ENCODE measurements at places on chromosomes 16 and 17.

- DNase-seq, result no peak
Observed at GRCh38 chr17:53127331-53127730, 695.4 kb upstream of the KIF2B start.

- no peak for DNase-seq
Observed at GRCh38 chr16:65044873-65045272, 77.0 kb downstream of the CDH11 start.

GRCh38 chr16:14669776-14670175 is 24.3 kb downstream of the PLA2G10 start:
- DNase-seq, result no peak

- DNase-seq, result no peak
Observed at GRCh38 chr16:8346294-8346693, 244.0 kb downstream of the TMEM114 start.

DNA sequence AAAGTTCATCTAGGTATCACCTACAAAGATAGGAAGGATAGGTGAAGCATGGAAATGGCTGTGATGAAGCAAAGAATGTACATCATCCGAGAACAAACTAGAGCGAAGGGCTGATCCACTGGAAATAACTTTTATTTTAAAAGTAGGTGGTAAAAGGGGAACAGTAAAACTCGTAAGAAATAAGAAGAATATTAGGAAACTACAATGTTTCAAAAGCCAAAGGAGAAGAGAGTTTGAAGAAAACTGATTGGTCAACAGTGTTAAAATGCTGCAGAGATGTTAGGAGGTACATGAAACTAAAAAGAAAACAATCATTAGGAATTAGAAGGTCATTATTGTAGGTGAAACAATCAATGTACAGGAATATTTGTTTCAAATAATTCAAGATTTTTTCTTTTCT is 108.1 kb downstream of the USP32 start:
- DNase-seq, result no peak

- DNase-seq, result no peak
Observed at GRCh38 chr17:41665566-41666236, 23.0 kb upstream of the EIF1 start.
